ENCODE measurements at places on chromosomes 7 and 10. TPM values are rescaled to one million over a fixed set of nuclear protein-coding genes. Genes with fewer than 3 reads are reported as not detected.

Gene TMEM236
- under 0.01 TPM for total RNA-seq

Gene CCDC172
- total RNA-seq = not detected

Gene HOXA11
- 3.9 TPM for total RNA-seq

GRCh38 chr10:114273910-114274309 lies 34.9 kb downstream of the VWA2 start:
- no peak for DNase-seq

Data from LHCN-M2 (cell line).